Activated CD4-positive, CD25-positive, alpha-beta regulatory T cell treated with anti-CD3 and anti-CD28 coated beads, Interleukin-2, amount 50 U/mL, for 72 hours (primary cell): ENCODE measurements at places on chromosomes 13 and 19.

DNA sequence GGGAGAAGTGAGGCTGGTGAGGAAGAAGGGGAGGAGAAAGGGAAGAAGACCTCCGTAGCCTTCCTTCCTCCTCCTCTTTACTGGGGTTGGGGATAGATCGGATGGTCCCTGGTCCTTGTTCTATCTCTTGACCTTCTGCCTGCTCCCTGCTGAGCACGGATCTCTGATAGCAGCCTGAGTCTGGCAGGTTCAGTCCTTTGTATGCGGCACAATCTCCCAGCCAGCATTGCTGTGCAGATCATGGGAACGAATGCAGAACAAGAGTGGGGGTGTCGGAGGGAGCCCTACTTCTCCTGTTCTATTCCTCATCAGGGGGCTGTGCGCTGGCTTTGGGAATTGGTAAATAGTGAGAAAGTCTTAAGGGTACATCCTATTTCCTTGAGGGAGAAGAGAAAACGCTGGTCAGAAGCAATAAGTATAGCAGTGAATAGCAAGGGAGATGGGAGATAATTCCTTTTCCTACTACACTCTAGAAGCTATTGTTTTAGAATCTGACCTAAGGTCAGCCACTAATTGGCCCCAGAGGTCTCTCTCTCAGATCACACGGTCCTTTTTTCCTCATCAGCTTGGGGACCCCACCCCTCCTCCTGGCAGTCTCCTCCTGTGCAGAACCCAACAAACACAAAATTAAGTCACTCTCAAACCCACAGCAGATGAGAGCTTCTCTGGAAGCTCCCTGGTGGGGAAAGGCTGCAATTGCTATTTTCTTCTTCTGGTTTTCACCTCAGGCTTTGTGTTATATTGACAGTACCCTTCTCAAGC is 41.0 kb downstream of the KL start:
- DNase-seq = no peak

DNA sequence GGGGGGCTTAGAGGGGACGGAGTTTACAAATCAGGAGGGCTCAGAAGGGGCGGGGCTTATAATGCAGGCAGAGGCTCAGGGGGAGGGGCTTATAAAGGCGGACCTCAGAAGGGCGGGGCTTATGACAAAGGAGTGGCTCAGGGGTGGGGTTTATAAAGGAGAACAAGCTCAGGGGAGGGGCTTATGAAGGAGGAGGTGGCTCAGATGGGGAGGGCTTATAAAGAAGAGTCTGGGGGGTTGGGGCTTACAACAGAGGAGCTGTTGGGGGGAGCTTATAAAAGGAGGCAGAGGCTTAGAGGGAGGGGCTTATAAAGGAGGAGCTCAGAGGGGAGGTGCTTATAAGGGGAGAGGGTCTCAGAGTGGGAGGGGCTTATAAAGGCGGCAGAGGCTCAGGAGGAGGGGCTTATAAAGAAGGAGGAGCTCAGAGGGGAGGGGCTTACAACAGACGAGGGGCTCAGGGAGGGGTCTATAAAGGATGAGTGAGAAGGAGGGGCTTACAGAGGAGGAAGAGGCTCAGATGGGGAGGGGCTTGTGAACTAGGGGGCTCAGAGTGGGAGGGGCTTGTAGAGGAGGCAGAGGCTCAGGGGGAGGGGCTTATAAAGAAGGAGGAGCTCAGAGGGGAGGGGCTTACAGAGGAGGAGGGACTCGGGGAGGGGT is 1.0 kb downstream of the SMIM24 start:
- DNase-seq = peak; percentile 53

- DNase-seq = no peak
These were observed 138.1 kb upstream of the KL start for GRCh38 chr13:32878163-32878562.

GRCh38 chr19:31572102-31572975 is 223.1 kb upstream of the TSHZ3 start:
- DNase-seq = no peak

DNA sequence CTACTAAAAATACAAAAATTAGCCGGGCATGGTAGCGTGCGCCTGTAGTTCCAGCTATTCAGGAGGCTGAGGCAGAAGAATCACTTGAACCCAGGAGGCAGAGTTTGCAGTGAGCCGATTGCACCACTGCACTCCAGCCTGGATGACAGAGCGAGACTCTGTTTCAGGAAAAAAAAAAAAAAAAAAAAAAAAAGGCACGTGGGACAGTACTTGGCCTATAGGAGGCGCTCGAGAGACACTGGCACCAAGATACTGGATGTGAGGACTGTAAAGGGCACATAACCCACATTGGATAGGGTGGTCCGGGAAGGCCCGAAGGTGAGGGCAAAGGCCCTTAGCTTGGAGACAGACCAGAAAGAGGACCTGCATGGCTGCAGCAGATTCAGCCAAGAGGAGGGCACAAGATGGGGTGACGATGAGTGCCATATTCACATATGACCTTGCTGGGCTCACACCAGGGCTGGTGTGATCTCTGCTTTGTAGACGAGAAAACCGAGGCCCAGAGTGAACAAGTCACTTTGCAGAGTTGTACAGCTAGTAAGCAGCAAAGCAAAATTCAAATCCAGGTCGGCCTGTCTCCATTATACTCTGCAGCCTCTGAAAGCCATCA is 89.4 kb downstream of the DPF1 start:
- peak; percentile 36 for DNase-seq

DNA sequence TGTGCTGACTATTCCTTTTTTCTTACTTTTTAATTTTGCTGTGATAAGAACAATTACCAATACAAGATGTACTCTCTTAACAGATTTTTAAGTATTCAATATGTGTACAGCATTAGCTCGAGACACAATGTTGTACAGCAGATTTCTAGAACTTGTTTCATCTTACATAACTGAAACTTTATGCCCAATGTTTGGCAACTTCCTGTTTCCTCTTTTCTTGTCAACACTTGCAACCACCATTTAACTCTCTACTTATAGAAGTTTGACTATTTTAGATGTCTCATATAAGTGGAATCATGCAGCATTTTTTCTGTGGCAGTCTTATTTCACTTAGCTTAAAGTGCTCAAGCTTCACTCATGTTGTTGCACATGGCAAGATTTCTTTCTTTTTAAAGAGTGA is 1426.8 kb downstream of the SLITRK5 start:
- no peak for DNase-seq

DNA sequence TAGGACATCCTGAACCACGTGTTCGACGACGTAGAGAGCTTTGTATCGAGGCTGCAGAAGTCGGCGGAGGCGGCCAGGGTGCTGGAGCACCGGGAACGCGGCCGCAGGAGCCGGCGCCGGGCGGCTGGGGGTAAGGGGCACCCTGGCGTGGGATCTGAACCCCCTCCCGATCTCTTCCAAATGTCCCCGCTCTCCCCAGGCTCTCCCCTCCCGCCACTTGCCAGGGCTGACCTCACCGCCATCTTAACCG is 6.0 kb downstream of the EPS8L1 start:
- DNase-seq = no peak

- DNase-seq = peak; percentile 35
These were observed 16.9 kb upstream of the CYP2S1 start for GRCh38 chr19:41175801-41176777.

- no peak for DNase-seq
These were observed 4.8 kb upstream of the ALOX5AP start for GRCh38 chr13:30730526-30730925.

DNA sequence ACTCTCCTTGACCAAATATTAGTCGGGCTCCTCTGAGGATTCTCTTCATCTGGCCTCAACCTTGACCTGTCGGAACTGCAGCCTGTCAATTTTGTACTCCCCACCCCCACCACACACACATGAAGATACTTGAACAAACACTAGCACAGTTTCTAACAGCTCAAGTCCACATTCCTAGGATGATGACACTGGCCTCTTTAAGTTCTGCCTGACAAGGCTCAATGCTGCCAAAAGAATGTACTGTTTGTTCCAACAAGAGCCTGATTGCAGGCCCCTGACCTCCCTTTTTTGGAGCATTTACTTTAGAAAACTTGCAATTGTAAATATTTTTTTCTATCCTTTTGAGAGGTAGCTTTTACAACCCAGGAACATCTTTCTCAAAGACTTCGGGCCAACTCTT is 169.2 kb upstream of the IRS2 start:
- DNase-seq = no peak

- no peak for DNase-seq
These were observed 5.7 kb upstream of the CACNA1A start for GRCh38 chr19:13511947-13512346.

- DNase-seq = no peak
These were observed 33.1 kb downstream of the DHRS12 start for GRCh38 chr13:51770681-51771417.

- no peak for DNase-seq
These were observed 98.0 kb upstream of the SLC10A2 start for GRCh38 chr13:103164251-103164650.

DNA sequence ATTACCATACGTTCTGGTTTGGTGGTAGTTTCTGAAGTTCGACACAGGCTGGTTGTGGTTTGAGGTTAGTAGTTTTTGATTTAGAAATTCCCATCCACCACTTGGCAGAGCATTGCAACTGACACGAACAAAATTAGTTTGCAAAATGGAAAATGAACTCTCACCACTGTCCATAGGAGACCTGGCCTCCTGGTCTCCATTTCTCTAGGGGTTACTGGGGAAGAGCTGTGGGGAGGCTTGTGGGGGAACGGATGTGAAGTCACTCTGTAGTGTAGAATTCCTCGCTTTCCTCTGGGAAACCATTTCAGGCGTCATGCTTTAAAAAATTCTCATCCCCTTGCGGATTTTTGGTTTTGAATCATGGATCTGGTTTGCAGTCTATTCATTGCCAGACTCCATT is 321.5 kb upstream of the MAB21L1 start:
- DNase-seq = no peak

- peak; percentile 84 for DNase-seq
These were observed 62.0 kb downstream of the GPR12 start for GRCh38 chr13:26698392-26699196.

DNA sequence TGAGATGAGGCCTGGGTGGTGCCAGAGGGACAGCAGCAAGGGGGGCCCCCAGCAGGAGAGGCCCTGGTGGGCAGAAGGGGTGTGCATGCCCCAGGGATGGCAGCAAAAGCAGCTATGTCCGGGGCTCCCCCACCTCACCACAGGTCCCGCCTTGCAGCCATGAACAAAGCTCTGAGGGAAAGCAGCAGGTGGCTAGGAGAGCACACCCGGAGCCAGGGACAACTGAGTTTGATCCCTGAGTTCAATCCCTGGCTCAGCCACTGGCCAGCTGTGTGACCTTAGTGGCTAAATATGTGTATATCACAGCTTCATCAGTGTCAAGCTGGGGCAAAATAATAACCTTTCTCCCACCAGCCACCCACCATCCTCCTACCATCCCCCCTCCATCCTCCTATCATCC is 47.7 kb upstream of the KCTD15 start:
- DNase-seq = no peak

DNA sequence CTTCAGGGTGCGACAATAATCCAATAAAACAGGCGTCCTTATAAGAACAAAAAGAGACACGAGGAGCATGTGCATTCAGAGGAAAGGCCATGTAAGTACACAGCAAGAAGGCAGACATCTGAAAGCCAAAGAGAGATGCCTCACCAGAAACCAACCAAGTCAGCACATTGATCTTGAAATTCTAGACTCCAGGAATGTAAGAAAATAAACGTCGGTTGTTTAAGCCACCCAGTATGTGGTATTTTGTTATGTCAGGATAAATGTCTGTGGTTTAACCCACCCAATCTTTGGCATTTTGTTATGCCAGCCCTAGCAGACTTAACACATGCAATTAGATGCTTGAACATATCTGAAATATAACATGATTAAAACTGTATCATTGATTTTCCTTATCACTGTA is 452.0 kb downstream of the SLITRK6 start:
- DNase-seq = no peak

- no peak for DNase-seq
These were observed 37.2 kb upstream of the SOHLH2 start for GRCh38 chr13:36251526-36251925.

DNA sequence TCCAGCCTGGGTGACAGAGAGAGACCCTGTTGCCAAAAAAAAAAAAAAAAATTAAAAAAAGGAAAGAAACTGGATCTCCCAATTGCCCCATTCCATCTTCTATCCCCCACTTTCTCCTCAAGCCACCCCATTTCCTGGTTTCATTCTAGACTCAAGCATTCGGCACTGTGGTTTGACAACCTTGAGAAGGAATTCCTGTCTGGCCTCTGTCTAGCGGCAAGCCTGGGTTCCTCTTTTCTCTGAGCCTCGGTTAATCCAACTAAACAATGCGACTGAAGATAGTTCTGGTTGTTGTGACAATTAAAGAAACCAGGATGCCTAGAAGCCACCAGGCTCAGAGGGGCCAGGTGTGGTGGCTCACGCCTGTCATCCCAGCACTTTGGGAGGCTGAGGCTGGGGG is 3.3 kb upstream of the C3 start:
- no peak for DNase-seq

- DNase-seq = no peak
These were observed 74.8 kb upstream of the TM9SF2 start for GRCh38 chr13:99426426-99426825.

- no peak for DNase-seq
These were observed 28.2 kb upstream of the PSG7 start for GRCh38 chr19:42965176-42965575.

GRCh38 chr19:33089010-33089409 is 8.0 kb downstream of the GPATCH1 start:
- no peak for DNase-seq

- no peak for DNase-seq
These were observed 49.6 kb downstream of the THSD1 start for GRCh38 chr13:52356327-52356726.

- DNase-seq = no peak
These were observed 79.0 kb downstream of the INSR start for GRCh38 chr19:7215176-7215575.

GRCh38 chr13:31930490-31930889 is 101.1 kb upstream of the FRY start:
- DNase-seq = no peak

- DNase-seq = peak; percentile 36
These were observed 608 bp downstream of the CD70 start for GRCh38 chr19:6590258-6590826.

DNA sequence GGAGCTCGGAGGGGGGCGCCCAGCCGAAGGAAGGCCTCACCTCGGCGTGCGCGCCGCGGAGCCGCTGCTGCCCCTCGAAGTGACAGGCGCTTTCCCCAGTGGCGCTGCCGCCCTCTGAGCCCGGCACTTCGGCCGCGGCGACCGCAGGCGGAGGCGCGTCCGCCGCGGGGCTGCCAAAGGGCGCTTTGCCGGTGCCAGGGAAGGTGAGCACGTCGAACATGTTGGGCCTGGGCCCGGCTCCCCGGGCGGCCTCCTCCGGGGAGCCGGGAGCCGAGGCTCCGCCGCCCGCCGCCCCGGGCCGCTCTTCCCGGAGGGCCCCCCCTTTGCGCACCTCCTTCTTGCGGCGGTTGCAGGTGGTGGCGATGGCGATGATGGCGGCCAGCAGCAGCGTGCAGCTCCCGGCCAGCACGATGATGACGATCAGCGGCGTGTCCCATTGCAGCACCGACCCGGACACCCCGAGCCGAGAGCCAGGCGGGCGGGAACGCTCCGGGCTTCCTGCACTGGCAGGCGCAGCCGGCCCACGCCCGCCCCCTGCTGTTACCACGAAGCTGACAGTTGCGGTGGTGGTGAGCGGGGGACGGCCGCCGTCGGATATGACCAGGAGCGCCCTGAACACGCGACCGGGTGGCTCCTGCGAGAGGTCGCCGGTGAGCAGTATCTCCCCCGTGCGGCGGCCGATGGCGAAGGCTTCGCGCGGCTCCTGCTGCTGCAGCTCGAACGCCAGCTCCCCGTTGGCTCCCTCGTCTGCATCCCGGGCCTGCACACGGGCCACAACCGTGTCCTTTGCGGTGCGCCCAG is 2.5 kb downstream of the PCDH8 start:
- DNase-seq = no peak
